8988T (cell line): ENCODE measurements at places on chromosomes 7 and 10.

DNA sequence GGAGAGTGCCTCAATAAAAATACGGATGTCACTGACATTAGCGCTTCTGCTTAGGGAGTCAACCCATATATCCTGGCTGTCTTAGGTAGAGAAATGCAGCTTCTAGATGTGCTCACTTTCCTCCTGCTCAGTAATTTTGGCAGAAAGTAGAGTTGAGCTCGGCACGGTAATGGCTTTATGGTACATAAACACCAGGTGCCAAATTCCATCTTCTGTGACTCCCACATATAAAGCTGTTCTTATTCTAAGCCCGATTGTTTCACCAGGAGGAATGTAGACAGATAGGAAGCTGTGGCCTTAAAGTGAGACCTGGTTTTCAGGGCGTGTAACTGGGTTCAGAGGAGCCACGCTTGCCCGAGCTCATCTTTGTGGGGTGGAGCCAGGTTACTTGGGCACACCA, 143.7 kb downstream of the CREB5 start:
- no peak for DNase-seq

DNA sequence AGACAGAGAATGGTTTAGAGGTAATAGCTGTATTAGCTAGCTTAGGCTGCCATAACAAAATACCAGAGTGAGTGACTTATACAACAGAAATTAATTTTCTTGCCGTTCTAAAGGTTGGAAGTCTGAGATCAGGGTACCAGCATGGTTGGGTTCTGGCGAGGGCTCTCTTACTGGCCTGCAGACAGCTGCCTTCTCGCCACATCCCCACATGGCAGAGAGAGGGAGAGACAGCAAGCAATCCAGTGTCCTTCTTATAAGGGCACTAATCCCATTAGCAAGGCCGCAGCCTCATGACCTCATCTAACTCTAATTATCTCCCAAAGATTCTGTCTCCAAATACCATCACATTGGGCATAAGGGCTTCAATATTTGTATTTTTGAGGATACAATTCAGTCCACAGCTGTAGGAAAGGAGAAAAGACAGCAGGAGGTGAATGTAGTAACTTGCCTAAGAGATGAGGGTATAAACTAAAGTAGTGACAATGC, 3.6 kb upstream of the STAM start:
- DNase-seq: no peak

DNA sequence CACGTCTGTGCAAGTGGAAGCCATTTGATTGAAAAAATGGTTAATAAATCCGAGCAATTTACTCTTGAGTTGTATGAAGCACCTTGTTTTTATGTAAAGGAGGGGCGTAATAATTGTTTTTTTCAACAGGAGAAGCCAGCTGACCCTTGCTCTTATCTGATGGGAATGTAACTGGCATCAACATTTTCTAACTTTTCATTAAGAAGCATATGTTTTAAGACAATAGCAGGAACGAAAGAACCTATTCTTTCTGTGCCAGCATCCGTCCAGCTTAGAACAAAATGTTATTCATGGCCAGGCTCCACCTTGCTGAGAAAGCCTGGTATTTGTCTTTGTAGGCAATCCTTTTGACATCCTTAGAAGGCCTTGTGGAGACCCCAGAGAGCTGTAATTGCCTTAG, 22.2 kb upstream of the AFAP1L2 start:
- DNase-seq: no peak

GRCh38 chr10:121818599-121818998, 109.2 kb downstream of the ATE1 start:
- no peak for DNase-seq

GRCh38 chr7:147833557-147833956, 757.0 kb upstream of the C7orf33 start:
- no peak for DNase-seq

- no peak for DNase-seq
Measured at GRCh38 chr7:22238354-22239311, 118.3 kb downstream of the RAPGEF5 start.

DNA sequence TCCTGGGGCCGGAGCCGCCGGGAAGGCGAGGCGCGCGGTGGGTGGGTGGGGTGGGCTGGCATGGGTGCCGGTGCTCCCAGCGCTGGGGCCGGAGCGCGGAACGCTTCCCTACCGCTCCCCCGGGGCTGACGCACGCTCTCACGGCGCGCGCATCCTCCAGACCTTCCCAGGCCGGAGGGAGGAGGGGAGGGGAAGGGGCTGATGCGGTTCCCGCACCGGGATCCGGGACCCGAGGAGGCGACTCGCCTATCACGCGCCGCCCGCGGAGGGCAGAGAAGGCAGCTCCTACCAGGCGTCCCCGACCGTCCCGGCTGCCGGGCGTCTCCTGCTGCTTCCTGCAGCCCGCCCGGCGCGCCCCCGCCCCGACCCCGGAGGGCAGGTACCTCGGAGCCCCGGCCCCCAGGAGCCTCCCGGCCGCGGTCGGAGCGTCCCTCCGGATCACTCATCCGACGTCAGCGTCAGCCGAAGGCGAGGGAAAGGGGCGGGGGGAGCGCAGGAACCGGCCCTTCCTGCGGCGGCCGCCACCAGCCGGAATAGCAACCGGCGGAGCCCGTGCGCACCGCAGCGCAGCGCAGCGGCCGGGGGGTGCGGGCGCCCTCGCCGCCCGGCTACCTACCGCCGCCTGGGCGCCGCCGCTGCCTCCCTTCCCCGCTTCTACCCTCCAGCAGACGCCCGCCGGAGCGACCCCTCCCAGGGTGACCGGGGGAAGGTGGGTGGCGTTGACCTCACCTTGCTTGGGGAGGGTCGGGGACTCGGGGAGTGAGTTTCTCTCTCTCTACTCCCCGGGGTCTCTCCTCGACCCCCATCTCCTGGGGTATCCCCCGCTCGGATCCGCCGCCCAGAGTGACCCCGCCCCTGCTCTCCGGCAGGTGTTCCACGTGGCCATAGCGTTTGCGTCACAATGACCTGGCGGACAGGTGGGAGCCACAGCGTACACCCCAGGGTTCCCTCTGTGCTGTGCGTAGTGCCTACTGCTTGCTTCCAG, at the start of gene ICA1:
TSS of gene ICA1 (minus strand) at position 457 of the 985 bp plus-strand sequence. CDS start 26,241 bp downstream, outside the sequence.
- DNase-seq: peak; percentile 73

DNA sequence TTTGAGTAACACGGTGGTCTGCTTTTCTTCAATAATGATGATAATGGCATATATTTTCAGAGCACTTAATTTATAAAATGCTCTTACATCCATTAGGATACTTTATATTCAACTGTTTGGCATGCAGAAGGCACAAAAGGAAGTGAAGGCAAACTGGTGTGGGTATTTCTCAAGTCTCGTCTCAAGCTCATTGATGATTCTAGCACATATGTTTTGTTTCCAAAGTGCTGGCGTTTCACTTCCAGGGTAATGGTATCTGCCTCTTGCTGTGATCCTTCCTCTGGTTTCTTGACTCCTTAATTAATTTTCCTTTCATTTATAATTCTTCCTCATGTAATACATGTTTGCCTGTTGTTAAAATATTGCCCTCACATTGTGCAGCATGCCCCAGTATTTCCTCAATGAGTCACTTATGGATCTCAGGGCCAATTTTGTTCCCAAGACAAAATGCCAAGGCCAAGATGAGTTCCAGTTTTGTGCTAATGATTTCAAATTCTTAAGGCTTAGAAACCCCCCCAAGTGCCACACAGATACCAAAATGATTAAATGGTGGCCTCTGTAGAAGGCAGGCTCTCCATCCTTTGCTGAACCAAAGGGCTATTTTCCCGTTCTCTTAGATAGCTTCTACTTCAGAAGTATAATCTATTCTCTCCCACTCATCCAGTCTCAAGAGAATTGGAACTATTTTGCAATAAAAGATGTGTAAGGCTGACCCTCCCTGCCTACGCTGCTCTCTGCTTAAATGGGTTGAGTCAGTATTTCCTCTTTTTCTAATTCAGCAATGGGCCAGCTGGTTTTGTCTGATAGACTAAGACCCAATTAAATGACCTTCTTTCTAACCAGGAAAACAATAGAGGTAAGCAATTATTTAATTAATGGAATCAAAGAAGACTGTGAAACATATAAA, 171.2 kb downstream of the ZNF365 start:
- DNase-seq: no peak
